Stimulated activated CD8-positive, alpha-beta memory T cell treated with anti-CD3 and anti-CD28 coated beads, Interleukin-4, amount 100 ng/mL, for 1 hour (primary cell): ENCODE measurements at places on chromosomes 13 and 19.

GRCh38 chr19:28878862-28879566 lies 333.9 kb downstream of the UQCRFS1 start:
- DNase-seq, result no peak

- no peak for DNase-seq
These were observed 129.8 kb downstream of the DLEU7 start for GRCh38 chr13:50713523-50714248.

- peak; percentile 86 for DNase-seq
These were observed at the start of gene ZNF850 for GRCh38 chr19:36772311-36773222. Gene ZNF850, minus strand, starts transcription at chr19:36772807. Its CDS starts 10,201 bp downstream, at chr19:36762606.

DNA sequence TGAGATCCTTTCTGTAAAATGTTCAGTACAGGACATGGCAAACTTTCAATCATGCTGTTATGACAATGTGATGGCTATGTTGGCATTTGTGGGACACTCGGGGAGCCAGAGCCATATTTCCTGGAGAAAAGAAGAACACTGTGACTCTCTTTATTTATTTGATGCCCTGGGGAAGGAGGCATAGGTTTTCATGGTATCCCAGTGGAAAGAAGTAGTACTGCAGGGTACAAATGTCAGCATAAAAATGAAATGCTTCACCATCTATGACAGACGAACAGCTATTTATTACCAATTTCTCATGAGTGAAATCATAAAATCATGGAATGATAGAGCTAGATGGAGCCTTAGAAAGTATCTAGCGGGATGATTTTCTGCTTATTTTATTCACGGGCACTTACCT lies 217.1 kb downstream of the COL4A1 start:
- DNase-seq, result no peak

DNA sequence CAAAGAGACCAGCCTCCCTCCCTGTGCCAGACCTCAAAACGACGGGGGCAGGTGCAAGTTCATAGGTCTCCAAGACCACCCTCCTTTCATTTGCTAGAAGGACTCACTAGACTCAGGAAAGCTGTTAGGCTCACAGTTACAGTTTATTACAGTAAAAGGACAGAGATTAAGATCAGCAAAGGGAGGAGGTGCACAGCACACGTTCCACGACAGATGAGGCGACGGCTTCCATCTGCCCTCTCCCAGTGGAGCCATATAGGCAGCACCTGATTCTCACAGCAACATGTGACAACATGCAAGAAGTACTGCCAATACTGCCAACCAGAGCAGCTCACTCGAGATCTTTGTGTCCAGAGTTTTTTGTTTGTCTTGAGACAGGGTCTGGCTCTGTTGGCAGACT lies 9.4 kb upstream of the CEACAM19 start:
- no peak for DNase-seq
